ENCODE measurements at places on chromosomes 5 and 9. TPM values are rescaled to one million over a fixed set of nuclear protein-coding genes. Genes with fewer than 3 reads are reported as not detected.
A peak's percentile ranks its signal among the peaks of the same experiment; 100 is the strongest.

Gene KIF3A
- 21.9 TPM for total RNA-seq

DNA sequence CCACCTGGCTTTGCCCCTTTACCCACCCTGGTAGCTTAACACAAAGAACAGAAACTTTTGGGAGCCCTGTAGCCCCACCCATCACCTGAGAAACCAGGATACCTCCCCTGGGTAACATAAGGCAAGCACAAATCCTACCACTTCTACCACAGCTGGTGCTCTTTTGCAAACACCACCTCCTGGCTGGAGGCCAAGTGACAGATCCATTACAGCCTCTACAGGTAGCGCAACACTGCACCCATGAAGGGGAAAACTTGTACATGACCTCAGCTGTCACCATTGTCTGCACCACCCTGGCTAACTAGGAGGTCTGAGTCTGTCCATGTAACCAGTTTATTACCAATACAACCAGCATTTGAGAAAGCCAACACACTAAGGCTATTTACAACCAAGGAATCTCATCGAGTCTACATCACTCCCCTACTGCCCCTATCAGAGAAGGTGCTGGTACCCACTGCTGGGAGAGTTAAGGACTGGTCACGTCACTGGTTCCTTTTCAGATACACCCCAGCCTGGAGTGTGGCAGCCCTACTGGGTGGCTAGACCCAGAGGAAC, 128.6 kb downstream of the PJA2 start:
- no peak for DNase-seq
- H3K27ac ChIP-seq: no peak overlapping the region
- no peaks in the 10 kb centered on the region for H3K27me3 ChIP-seq
- H3K36me3 ChIP-seq: peaks cover 11% of the 10 kb centered on the region
- H3K4me3 ChIP-seq: no peak overlapping the region

Gene CTNND2
- 2.5 TPM for total RNA-seq

GRCh38 chr5:143128412-143129071, 274.9 kb downstream of the NR3C1 start:
- H3K4me3 ChIP-seq: no peak overlapping the region
- DNase-seq: no peak
- H3K27me3 ChIP-seq: no peaks in the 10 kb centered on the region
- peaks cover 8% of the 10 kb centered on the region for H3K4me1 ChIP-seq
- H3K36me3 ChIP-seq: no peaks in the 10 kb centered on the region

DNA sequence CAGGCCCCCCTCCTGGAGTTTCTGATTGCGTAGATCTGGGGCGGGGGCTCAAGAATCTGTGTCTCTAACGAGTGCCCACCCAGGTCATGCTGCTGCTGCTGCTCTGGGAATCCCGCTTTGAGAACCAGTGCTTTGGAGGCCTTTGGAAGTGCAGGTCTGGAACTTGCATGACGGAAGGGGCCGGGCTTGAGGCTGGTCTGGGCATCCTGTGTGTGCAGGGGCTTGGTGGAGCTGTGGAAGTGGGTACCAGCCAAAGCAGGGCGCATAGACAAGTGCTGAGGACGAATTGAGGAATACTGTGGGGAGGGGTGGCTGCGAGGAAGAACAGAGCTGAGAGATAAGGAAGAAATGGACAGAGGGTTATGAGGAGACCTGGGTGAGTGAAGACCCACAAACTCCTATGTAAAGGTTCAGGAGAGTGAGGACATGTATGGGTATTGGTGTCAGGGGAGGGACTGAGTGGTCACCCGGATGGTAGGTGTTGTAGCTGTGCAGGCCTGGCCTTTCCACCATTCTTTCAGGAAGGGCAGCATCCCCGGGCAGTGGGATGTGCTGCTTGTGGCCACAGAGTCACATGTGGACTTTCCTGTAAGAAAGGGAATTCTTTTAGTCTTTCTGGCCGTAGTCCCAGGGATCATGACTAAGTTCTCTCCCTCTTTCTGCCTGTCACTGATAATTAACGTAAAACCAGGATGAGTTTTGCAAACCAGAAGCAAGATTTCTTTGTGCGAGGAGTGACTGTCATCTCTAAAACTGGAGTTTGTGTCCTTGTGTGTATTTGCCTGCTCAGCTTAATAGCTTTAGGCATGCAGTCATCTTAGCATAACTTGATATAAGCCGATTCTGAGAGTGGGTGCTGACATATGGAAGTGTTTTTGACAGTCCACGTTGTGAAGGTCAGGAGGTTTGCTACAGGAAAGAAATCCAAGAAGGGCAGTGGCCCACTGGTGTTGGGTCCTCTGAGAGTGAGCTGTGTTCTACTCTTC, 43.3 kb upstream of the TJP2 start:
- H3K27ac ChIP-seq: peak overlapping the region; percentile 87
- peaks cover 40% of the 10 kb centered on the region for H3K4me1 ChIP-seq
- H3K27me3 ChIP-seq: no peaks in the 10 kb centered on the region
- H3K4me3 ChIP-seq: peak overlapping the region; percentile 12
- H3K36me3 ChIP-seq: peaks cover 5% of the 10 kb centered on the region
- DNase-seq: peak; percentile 79

Gene HTR4
- total RNA-seq: not detected

DNA sequence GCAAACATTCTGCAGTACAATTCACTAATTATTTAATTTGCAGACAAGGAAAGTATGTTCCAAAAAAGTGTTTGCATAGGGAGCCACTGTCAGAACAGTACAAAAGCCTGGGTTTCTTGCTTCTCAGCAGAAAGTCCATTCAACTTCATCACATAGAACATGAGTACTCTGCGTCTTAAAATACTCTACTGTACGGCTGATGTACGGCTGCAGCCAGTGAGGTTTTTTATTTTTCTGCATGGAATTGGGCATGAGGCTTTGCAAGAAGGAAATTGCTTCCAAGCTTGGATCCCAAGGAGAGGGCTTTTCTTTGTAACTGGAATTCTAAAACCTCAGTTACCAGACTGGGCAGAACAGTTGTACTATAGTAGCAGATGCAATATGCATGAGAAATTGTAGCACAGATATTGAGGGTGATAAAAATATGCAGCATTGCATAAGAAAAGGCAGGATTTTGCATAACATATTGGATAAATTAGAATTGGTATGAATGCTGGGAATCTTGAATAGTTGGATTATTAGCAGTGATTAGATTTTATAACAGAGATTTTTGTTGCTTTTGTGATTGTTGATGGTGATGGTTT, 178.1 kb upstream of the CDH9 start:
- no peak for DNase-seq
- no peak overlapping the region for H3K4me3 ChIP-seq
- H3K27me3 ChIP-seq: peaks cover 4% of the 10 kb centered on the region
- H3K36me3 ChIP-seq: no peaks in the 10 kb centered on the region
- H3K4me1 ChIP-seq: no peaks in the 10 kb centered on the region

- H3K27me3 ChIP-seq: peaks cover 6% of the 10 kb centered on the region
Observed at GRCh38 chr9:38419181-38419580, 5.1 kb downstream of the IGFBPL1 start.

Gene PANK3
- 73.3 TPM for total RNA-seq

- no peaks in the 10 kb centered on the region for H3K36me3 ChIP-seq
- no peak overlapping the region for H3K27ac ChIP-seq
- H3K27me3 ChIP-seq: peaks cover 7% of the 10 kb centered on the region
- DNase-seq: no peak
- no peaks in the 10 kb centered on the region for H3K4me1 ChIP-seq
- H3K4me3 ChIP-seq: no peak overlapping the region
Observed at GRCh38 chr5:69083412-69083811, 10.4 kb upstream of the SLC30A5 start.

- no peak for DNase-seq
- H3K27ac ChIP-seq: peak overlapping the region; percentile 90
- H3K27me3 ChIP-seq: no peaks in the 10 kb centered on the region
Observed at GRCh38 chr9:127336506-127337352, 60.2 kb upstream of the SLC2A8 start.

DNA sequence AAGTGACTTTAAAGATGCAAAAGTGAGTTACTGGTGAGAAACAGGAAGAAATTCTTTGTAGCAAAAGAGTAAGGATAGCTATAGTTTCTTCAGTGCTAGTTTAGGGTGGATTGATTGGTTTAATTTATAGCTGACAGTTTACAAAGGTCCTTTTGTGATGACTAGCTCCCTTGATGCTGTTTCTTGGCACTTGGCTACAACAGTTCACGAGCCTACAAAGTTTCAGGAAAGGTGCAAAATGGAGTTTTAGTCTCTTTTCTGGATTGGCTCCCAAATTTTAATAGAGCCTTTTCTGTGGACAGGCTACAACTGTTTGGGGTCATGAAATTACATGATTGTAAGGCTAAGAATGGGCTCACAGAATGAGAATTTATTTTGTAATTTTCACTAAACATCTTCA, 40.9 kb upstream of the BNIP1 start:
- no peaks in the 10 kb centered on the region for H3K27me3 ChIP-seq
- peaks cover 10% of the 10 kb centered on the region for H3K36me3 ChIP-seq
- no peak overlapping the region for H3K27ac ChIP-seq
- H3K4me1 ChIP-seq: no peaks in the 10 kb centered on the region

Gene PRLR
- total RNA-seq: 0.08 TPM

Gene INSL6
- not detected for total RNA-seq

DNA sequence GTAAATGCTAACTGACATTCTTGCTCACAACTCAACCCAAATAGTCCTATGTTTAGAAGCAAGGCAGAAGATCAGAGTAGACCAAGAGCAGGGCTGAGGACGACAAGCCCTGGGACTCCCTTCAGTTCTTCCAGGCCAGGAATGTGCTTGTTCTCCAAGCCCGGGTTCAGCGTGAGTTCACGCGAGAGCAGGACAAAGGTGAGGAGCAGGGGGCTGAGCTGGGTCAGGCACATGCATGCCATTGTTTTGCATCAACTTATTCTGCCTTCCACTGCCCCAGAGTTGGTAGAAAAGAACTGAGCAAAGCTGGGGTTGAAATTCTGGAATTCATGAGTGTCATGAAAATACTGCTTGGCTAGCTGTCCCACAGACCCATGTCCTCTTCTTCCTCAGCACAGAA, 206.5 kb downstream of the PAX5 start:
- H3K4me1 ChIP-seq: no peaks in the 10 kb centered on the region
- H3K4me3 ChIP-seq: no peak overlapping the region
- H3K27ac ChIP-seq: no peak overlapping the region
- no peak for DNase-seq

Gene MYMK
- total RNA-seq: not detected

DNA sequence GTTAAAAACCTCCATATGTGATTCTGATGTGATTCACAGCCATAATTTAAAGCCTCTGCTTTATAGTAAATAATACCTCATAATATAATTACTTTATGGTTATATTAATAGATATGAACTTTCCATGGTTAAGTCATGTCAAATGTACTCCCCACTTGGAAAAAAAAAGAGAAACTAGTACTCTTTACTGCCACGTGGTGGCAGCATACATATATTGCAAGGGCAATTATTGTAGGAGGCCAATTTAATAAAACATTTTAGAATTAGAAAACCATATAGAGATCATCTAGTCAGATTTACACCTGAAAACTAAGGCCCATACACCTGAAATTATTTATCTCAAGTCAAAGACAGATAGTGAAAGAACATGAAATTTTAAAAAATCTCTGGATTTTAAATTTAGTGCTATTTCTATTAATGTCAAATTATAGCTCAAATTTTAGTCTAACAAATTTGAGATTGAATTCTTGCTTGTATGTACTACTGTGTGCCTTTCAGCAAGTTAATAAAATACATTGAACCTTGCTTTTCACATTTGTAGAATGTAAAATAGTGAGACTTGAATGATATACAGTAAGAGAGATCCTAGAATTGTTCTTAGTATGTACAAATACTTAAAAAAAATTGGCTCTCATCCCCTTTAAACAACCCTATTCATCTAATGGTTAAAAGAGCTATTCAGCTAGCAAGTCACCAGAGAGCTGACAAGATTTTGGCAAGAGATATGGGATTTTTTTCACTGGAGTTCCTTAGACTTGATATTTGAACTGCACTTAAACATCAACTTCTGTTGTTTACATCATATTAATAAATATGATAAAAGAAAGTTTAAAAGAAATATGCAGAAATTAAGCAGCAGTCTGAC, 603.8 kb downstream of the TLE4 start:
- H3K4me3 ChIP-seq: no peak overlapping the region
- no peak overlapping the region for H3K27ac ChIP-seq
- H3K27me3 ChIP-seq: no peaks in the 10 kb centered on the region
- no peaks in the 10 kb centered on the region for H3K4me1 ChIP-seq
- peaks cover 3% of the 10 kb centered on the region for H3K36me3 ChIP-seq

DNA sequence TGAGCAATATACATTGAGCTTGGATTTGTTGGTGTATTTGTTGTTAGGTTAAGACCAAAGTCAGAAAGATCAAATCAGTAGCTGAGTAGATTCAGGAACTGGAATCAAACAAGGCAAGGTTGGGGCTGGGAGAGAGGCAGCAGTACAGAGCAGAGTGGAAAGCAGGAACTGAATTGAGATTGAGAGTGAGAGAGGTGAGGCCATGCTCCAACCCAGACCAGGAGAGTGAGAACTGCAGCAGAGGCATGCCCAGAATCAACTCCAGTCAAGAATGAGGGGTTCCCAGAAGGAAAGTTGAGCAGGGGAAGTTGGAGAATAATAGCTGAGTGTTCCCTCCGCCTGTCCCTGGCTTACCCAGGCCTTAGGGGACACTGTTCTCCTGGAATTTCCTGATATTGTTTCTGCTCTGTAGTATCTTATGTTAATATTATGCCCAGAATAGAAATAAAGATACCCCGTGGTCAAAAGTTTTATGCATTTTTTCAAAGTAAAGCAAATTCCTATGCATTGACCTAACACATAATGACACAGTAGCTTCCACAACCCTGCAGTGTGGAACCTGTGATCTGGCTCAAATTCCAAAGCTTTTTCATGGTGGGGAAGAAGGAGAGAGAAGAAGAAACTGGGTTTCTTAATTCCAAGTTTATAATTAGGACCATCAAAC, 82.7 kb downstream of the SV2C start:
- H3K4me1 ChIP-seq: no peaks in the 10 kb centered on the region
- H3K36me3 ChIP-seq: no peaks in the 10 kb centered on the region
- H3K4me3 ChIP-seq: no peak overlapping the region
- no peaks in the 10 kb centered on the region for H3K27me3 ChIP-seq

GRCh38 chr5:147558826-147559225, 49.0 kb upstream of the DPYSL3 start:
- H3K27me3 ChIP-seq: peaks cover 4% of the 10 kb centered on the region
- no peak for DNase-seq
- H3K4me1 ChIP-seq: peaks cover 19% of the 10 kb centered on the region
- H3K27ac ChIP-seq: no peak overlapping the region
- no peak overlapping the region for H3K4me3 ChIP-seq
- H3K36me3 ChIP-seq: no peaks in the 10 kb centered on the region

Gene MAPK9
- 30.0 TPM for total RNA-seq

- no peaks in the 10 kb centered on the region for H3K27me3 ChIP-seq
- peaks cover 40% of the 10 kb centered on the region for H3K4me1 ChIP-seq
- H3K36me3 ChIP-seq: no peaks in the 10 kb centered on the region
- H3K4me3 ChIP-seq: no peak overlapping the region
- H3K27ac ChIP-seq: no peak overlapping the region
Observed at GRCh38 chr5:107636555-107636954, 34.2 kb downstream of the EFNA5 start.

- H3K27me3 ChIP-seq: no peaks in the 10 kb centered on the region
- H3K4me3 ChIP-seq: no peak overlapping the region
- H3K27ac ChIP-seq: no peak overlapping the region
- H3K4me1 ChIP-seq: peaks cover 11% of the 10 kb centered on the region
- H3K36me3 ChIP-seq: peaks cover 8% of the 10 kb centered on the region
- no peak for DNase-seq
Observed at GRCh38 chr9:35842795-35843194, 13.8 kb downstream of the TMEM8B start.

Gene ACTBL2
- total RNA-seq: not detected

Gene ELAVL2
- total RNA-seq: 1.1 TPM

Gene TMEM171
- total RNA-seq: 38.1 TPM

- no peaks in the 10 kb centered on the region for H3K36me3 ChIP-seq
- H3K4me3 ChIP-seq: no peak overlapping the region
- H3K4me1 ChIP-seq: peaks cover 9% of the 10 kb centered on the region
- DNase-seq: no peak
- peaks cover 3% of the 10 kb centered on the region for H3K27me3 ChIP-seq
Observed at GRCh38 chr5:168851902-168852321, 272.7 kb upstream of the PANK3 start.

- H3K27me3 ChIP-seq: no peaks in the 10 kb centered on the region
- H3K27ac ChIP-seq: peak overlapping the region; percentile 2
Observed at GRCh38 chr9:110776221-110776620, 107.6 kb downstream of the MUSK start.

Gene FOXI1
- total RNA-seq: not detected

Measured in osteocyte (in vitro differentiated cells).